Stimulated activated CD4-positive, alpha-beta T cell treated with anti-CD3 and anti-CD28 coated beads, Interleukin-1b, Interleukin-23, amount 100 ng/mL, for 24 hours (primary cell): ENCODE measurements at places on chromosomes 5 and 9.

DNA sequence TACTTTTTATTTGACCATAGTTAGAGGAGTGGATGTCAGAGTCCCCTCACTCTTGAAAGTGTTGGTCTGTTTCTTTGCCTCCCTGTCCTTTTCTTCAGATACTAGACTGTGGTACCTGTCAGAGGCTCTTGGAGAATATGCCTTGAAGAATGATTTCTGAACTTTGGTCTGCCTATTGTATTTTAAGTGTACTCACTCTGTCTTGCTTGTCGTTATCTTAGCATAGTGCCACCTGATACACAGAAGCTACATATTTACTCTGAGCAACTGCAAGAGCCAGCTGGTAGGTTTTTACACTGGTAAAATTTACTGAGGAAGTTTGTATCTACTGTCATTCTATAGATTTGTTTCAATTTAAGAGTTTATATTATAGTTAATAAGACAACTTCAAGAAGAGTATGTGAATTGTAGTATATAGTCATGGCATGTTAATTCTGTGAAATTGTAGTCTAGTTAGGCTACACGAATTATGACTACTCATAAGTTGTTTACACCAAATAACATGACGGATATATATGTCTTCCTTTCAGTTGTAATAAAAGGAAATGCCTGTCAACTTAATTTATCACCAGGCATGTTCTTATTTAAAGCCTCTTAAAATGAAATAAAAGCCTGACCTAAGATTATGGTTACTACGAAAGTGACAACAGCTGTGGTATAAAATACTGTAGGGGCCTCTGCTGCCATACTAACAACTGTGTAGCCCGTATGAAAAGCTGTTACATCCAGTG, 201.7 kb downstream of the KDM4C start:
- DNase-seq = no peak

DNA sequence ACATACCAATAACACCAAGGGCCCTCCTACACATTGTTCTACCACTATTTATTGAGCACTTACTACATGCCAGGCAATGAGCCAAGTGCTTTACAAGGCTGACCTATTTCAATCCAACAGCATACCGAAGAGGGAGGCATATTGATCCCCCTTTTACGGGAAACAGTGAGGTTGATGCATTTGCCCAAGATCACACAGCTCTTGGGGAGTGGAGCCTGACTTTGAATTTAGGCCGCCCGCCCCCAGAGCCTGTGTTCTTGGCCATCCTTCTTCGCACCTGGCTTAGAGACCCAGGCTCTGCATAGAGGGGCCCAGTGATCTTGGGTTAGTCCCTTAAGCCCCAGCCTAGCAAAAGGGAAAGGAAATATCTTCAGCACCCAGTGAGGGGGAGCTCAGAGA, 158.1 kb upstream of the IER5L start:
- DNase-seq = no peak

DNA sequence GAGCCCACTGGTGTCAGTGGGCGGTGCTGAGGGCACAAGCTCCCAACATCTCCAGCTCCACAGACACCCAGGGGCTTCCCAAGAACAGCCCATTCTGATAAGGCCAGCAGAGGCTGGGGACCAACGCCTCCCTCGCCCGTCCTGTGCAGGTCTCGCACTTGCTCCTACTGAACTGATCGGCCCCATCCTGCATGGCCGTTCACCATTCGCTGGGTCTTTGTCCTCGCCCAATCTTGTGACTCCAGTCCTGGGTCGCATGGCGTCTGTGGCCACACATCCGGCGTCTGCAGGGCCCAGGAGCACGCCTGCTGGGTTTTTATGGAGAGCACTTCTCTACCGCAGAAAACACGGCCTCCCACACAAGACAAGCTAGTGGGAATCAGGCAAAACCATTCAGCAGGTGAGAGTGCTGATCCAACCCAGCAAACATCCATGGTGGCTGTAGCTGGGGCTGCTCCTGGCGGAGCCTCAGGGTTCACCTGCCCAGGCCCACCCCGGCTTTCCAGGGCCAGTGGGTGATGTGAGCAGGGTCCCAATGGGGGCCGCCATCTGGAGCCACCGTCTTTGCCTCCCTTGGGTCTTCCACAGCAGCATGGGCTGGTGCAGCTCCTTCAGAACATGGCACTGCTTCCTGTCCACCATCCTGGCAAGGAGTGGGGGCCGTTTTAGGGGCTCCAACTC, 7.4 kb downstream of the LRRC14B start:
- no peak for DNase-seq

DNA sequence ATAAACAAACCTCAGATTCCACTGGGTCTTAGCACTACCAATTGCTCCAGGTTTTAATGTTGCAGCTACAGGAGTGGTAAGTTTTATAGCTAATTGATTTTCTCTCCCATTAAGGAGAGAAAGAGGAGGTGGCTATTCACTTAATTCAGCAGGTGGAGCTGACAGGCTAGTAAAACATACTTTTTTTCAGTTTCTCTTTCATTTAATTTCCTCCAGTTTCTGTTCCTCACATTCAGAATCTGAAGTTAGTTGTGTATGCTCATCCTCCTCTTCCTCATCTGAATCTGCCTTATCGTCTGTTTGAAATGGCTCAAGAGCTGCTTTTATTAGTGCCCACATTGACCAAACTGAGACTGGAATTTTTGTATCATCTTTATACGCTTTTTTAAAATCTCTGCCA, 98.0 kb downstream of the PLPPR1 start:
- no peak for DNase-seq

- DNase-seq = no peak
Measured at GRCh38 chr9:135335691-135336181, 143.8 kb upstream of the PPP1R26 start.

DNA sequence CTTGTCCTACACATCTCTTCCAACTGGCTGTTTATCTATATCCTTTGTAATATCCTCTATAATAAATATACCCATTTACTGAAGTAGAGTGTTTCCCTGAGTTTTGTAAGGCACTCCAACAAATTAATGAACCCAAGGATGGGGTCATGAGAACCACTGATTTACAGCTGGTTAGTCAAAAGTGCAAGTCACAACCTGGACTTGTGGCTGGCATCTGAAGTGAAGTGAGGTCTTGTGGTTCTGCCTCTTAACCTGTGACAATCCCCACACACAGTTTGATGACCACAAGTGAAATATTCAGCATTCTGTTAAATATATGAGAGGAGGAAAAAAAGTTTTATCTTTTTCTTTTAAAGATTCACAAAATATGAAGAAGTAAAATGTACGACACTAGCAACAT, 126.1 kb downstream of the NR2F1-AS1 start:
- DNase-seq = no peak

- DNase-seq = no peak
Measured at GRCh38 chr9:127738666-127739065, 3.6 kb upstream of the TOR2A start.

GRCh38 chr5:11595045-11595444, 309.2 kb downstream of the CTNND2 start:
- no peak for DNase-seq

- DNase-seq = no peak
Measured at GRCh38 chr9:34898846-34899245, 59.2 kb upstream of the PHF24 start.

- DNase-seq = no peak
Measured at GRCh38 chr9:114525513-114525912, 20.2 kb upstream of the WHRN start.

DNA sequence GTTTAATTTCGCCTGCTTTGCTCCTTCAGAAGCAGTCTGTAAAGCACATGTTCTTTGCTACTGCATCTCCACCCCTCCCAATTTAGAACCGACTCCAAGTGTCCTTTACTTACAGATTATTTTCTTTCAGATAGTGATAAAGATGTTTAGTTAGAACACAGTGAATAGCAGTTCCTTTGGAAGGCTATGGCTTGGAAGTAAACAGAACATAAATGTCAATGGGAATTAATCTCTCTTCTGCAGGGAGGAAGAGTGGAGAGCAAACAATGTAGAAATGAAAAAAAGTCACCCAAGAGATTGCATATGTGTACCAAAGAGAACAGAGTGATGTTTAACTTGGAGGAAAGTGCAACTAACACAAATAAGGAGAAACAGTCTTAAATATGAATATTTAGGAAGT, 4.2 kb upstream of the CARTPT start:
- no peak for DNase-seq

DNA sequence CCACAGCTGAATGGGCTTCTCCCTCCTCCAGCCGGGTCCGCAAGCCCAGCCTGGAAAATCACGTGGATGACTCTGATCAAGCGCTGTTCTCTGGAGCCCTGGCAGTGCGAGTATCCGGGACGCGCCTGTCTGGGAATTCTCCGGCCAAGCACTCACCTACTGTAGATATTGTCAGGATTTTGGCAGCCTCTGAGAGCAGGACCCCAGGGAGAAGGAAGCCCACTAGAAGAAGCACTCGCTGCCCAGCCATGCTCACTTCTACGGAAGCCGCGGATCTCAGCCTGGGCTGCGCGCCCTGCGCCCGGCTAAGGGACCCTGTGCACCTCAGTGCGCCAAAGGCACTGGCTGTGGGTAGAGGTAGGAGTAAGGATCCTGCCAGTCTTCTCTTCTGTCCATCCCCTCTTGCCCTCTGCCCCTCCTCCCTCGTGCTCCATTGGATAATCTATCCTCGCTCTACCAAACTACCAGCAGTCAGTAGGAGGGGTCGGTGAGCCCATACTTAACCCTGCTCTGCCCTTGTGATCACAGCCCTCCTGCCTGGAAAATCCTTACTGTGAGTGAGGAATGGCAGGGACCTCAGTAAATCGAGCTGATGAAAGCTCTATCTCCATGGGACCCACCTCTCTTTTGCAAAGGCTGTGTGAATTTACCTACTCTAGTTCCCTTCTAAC, at the start of gene UGT3A2:
Gene UGT3A2 (minus strand): TSS at position 343 of the 671 bp plus-strand sequence. CDS start 93 bp downstream, at position 250.
- DNase-seq = no peak

- DNase-seq = no peak
Measured at GRCh38 chr5:73754254-73754653, 128.3 kb downstream of the ARHGEF28 start.

DNA sequence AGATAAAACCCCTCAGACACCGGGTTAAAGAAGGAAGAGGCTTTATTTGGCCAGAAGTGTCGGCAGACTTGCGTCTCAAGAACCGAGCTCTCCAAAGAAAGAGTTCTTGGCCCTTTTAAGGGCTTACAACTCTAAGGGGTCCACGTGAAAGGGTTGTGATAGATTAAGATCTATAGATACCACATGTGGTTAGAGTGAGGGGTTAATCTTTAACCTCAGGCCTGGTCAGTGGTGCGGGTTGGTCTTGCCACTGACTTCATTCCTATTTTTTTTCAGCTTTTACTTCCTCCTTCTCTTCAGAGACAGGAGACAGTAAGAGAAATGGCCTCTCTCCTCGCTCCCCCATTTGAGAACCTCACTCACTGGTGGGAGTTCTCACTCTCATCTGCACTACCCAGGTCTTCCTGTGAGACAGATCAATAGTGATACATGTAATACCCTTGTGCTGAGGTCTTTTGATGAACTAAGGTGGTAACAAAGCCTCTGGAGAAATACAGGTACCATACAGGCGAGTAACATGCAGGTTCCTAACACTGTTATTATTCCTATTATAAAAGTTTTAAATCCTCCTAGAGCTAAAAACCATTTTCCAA, 52.4 kb upstream of the COX7C start:
- no peak for DNase-seq

- no peak for DNase-seq
Measured at GRCh38 chr5:120320626-120321025, 143.5 kb upstream of the PRR16 start.

GRCh38 chr9:91483189-91483691, 59.6 kb upstream of the NFIL3 start:
- no peak for DNase-seq

- no peak for DNase-seq
Measured at GRCh38 chr5:135149956-135150723, 116.1 kb upstream of the PITX1 start.

GRCh38 chr9:133148199-133149129, 15.2 kb downstream of the GBGT1 start:
- no peak for DNase-seq

DNA sequence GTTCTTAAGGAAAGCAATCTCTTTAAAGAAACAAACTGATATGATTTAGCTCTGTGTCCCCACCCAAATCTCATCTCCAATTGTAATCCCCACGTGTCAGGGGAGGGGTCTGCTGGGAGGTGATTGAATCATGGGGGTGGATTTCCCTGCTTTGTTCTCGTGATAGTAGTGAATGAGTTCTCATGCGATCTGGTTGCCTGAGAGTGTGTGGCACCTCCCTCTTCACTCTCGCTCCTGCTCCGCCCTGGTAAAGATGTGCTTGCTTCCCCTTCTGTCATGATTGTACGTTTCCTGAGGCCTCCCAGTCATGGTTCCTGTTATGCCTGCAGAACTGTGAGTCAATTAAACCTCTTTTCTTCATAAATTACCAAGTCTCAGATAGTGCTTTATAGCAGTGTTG, 412.7 kb upstream of the SMC2 start:
- no peak for DNase-seq

GRCh38 chr9:75382126-75382525, 293.8 kb downstream of the OSTF1 start:
- no peak for DNase-seq

DNA sequence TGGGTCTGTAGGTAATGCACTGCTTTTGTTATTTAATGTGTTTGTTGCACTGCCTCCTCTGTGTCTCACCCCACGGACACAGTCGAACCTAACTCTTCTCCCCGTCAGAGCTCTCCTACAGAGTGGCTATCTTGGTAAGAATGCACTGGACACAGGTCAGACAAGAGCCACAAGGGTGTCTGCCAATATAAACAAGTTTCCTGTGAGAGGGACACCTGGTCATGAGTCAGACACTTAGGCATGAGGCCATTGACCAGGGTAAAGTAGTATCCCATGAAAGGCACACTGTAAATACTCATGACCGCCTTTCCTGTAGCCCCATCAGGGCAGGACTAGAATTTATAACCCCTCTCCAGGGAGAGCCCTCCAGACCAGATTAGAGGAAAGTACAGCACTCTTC, 115.5 kb downstream of the SLC12A2 start:
- DNase-seq = no peak

DNA sequence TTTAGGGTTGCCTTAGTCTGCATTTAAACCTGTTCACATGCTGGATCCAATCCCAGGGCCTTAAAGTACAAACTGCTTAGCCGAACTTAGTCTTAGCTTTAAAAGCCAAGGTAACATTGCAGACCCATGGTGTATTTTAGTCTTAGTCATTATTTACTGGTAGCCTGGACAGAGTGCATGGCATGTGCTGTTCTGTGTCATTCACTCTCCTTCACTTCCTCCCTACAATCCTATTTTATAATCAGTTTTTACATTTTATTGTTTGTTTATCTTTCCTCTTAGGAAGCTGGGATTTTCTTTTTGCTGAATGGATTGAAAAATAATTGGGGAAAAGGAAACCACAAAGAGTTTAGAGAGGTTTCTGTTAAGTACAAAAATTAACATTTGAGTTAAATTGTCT, 29.4 kb upstream of the TAL2 start:
- no peak for DNase-seq

DNA sequence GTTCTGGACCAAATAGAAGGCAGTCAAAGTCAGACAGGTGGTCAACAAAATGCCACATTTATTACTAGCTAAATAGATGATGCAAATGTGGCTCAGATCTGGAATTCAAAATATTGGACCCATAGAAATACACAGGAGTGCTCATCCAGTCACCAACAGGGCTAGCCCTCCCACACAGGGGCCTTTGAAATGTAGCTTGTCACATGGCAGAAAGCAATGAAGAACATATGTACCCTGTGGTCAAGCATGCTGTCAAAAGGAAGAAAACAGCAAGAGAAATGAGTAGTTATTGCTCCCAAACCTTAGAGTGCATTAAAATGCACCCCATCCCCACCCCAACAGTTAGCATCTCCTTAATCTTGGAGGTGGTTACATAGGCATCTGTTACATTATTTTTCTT, 20.9 kb upstream of the CCDC112 start:
- DNase-seq = no peak

- DNase-seq = no peak
Measured at GRCh38 chr5:177089127-177089526, 2.4 kb downstream of the FGFR4 start.

GRCh38 chr5:167247816-167248215, 1043.6 kb upstream of the WWC1 start:
- DNase-seq = no peak
